ENCODE measurements at places on chromosomes 6 and 20.

GRCh38 chr20:25749649-25750048 is 53.0 kb upstream of the ZNF337 start:
- DNase-seq: no peak

DNA sequence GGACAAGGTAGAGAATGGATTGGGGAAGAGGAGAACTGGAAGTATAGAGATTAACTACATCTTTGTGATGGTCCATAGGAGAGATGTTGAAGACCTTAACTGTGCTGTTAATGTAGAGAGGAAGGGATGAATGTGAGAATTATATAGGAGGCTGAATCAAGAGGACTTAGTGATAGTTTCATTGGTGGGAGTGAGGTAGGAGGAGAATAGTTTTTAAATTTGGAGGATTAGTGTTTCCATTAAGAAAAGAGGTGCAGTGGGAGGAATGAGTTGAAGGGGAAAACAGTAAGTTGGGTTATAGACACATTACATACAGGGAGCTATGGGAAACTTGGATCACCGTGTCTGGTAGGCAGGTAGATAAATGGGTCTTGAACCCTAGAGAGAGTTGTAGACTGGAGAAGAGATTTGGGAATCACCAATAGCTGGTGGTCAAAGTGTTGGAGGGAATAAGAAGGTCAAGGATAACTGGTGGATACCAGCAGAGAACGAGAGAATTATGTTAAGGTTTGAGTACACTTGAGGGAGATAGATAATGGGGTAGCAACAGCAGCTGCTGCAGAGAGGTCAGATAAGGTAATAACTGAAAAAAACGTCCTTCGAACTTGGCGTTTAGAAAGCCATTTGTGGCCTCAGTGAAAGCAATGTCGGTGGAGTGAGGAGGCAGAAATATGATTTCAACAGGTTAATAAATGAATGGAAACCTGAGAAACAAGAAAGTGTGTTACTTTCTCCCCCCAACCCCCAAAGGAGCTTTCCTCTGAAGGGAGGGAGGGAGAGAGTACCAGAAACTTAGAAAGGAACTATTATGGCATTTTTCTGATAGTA is 3.1 kb downstream of the C6orf89 start:
- no peak for DNase-seq

- no peak for DNase-seq
These were observed 833.4 kb upstream of the MAP3K7 start for GRCh38 chr6:91420243-91420642.

DNA sequence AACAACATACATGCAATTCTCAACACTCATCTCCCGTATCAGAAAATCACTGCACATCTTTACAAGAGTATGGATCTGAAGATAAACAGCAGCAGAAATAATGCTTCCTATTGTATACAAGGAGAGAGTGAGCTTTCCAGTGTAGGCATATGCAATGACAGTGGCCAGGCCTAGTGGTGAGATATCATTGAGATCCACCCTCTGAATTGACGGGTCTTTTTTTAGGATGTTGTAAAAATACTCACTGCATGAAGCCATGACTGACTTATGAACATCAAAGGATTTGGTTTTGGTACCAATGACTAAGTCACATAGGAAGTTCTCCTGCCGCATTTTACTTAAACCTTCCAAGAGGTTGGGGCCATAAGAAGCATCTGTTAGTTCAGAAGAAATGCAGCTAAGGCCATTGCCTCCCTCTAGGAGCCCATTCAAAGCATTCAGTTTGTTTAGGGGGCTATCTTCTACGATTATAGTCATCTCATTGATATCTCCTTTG is 10.8 kb downstream of the KLHL31 start:
- DNase-seq: no peak

DNA sequence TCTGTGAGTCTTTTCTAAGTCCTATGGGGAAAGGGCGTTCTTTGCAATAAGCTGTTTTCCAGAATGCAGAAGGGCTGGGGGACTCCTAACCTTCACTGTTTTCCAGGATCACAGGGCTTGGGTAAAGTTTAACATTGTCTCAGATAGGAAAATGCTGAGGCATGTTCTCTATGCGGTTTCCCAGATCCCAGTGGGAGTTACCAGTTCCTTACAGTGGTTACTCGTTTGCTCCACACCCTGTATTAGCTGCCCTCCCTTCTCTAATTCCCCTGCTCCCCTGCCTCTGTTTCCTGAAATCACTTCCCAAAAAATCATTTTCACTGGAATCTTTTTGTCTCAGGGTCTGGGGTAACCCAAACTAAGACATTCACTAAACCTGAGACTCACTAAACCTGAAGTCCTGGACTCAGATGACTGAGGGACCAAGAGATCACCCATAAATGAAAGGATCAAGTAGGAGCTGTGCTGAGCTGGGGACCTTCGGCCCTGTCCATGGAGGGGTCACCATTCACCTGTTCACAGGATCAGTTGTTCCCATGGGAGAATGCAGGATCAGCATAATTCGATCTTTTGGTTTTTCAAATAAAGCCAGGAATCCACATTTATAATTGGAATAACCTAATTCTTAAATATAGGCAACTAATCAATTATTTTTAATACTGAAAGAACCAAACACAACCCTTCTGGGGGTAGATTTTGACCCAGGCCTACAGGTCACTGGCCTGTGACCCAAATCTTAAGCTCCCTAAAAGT is 76.2 kb downstream of the ISM1 start:
- no peak for DNase-seq

DNA sequence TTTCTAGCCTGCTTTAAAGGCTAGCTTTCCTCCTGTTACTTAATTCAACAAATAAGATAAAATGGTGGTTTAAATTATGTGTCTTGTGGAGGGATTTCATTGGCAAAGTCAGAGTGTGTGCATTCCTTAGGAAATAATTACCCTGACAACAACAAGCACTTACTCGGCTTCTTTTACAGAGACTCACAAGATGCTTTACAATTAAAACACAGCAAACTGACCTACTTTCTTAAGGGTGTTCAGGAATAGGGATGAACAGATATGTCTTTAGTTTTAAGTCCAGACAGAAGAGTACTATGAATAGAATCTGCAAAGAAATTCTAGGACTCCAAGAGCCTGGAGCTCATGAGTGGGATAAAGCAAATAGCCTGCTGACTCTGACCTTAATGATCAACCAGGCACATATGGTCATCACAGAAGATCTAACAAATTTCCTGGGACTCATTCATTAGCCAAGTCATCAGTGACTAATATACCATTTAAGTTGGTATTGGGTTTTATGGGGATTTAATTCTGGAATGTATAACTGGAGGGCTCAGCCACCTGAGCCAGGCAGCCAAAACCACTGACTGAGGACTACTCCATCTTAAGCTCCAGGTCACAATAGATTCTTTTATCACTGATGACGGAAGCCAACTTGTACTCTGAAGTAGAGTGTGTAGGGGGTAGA is 161.8 kb upstream of the RIMS1 start:
- no peak for DNase-seq

DNA sequence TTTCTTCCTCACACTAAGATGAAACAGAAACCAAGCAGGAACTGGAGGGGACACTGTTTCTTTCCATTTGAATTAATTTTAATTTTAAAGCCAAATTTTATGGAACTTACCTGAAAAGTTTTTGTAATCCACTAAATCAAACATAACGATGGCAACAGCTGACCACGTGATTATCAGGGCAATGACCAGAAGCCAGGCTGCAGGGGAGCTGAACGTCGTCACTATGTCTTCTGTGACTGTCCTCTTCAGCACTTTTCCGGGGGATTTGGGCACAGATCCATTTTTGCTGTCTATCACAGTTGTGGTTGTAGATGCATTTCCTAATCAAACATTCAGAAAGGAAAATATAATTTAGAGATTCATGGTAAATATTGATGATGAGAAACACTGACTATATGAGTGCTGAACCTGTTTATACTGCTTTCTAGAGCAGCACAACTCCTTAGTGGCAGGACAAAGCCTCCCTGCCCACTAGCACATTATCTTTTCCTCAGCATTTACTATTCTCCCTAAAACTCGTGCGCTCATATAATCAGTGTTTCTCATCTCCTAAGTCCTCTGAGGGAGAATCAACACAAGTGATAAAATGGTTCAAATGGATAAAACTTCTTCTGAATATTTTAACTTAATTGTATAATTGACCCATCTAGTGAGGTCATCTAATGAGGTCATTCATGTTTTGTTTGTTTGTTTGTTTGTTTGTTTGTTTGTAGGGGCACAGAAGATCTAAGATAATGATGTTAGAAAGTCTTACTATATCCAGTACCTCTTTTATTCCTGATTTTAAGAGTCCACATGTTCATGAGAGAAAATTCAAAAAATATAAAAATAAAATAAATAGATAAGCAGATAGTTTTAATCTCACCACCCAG is 65.7 kb downstream of the TRDN start:
- no peak for DNase-seq

DNA sequence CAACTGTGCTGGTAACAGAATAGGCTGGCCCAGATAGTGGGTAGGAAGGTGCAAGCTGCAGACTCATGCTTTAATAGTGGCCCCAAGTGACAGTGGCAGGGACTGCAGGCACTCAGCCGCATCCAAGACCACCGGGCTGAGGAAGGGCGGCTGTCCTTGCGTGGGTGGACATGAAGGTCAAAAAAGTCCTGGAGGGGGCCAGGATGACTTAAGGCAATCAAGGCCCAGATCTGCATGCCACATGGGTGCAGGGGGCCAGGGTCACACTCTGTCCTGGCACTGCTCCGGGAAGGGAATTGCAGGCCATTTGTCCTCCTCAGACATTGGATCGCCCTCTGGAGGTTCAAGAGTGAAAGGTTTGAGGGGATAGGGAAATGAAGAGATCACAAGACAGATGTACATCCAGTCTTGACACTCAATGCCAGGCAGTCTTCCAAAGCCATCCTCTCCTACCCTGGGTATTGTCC is 10.4 kb upstream of the VNN2 start:
- no peak for DNase-seq

GRCh38 chr6:11253594-11253993 is 21.1 kb upstream of the NEDD9 start:
- no peak for DNase-seq

GRCh38 chr6:14917109-14917910 is 328.6 kb upstream of the JARID2 start:
- DNase-seq: no peak

GRCh38 chr6:150680510-150680909 is 80.8 kb downstream of the PLEKHG1 start:
- no peak for DNase-seq

GRCh38 chr6:87384038-87384437 is 23.7 kb upstream of the CFAP206 start:
- DNase-seq: no peak

All from right hindlimb (tissue), 1 donor.